H1 (cell line): ENCODE measurements at places on chromosomes 2 and 18. TPM values are rescaled to one million over a fixed set of nuclear protein-coding genes. Genes with fewer than 3 reads are reported as not detected.

GRCh38 chr2:239259603-239260298, 141.1 kb downstream of the HDAC4 start:
- H3K4me3 ChIP-seq = no peak overlapping the region
- H3K27ac ChIP-seq = no peak overlapping the region
- H3K36me3 ChIP-seq = no peaks in the 10 kb centered on the region
- no peaks in the 10 kb centered on the region for H3K4me1 ChIP-seq
- no peaks in the 10 kb centered on the region for H3K27me3 ChIP-seq

GRCh38 chr2:98578231-98578630, 30.1 kb downstream of the COA5 start:
- no peak overlapping the region for H3K4me3 ChIP-seq
- no peak overlapping the region for H3K27ac ChIP-seq
- peaks cover 5% of the 10 kb centered on the region for H3K36me3 ChIP-seq
- H3K4me1 ChIP-seq = no peaks in the 10 kb centered on the region
- no peak for DNase-seq
- H3K27me3 ChIP-seq = no peaks in the 10 kb centered on the region

GBX2 gene
- total RNA-seq = 0.89 and 1.2 TPM in 2 replicates

MC2R gene
- not detected in 2 replicates for total RNA-seq
